Pulmonary artery endothelial cell (primary cell): ENCODE measurements at places on chromosomes 11 and 22.

DNA sequence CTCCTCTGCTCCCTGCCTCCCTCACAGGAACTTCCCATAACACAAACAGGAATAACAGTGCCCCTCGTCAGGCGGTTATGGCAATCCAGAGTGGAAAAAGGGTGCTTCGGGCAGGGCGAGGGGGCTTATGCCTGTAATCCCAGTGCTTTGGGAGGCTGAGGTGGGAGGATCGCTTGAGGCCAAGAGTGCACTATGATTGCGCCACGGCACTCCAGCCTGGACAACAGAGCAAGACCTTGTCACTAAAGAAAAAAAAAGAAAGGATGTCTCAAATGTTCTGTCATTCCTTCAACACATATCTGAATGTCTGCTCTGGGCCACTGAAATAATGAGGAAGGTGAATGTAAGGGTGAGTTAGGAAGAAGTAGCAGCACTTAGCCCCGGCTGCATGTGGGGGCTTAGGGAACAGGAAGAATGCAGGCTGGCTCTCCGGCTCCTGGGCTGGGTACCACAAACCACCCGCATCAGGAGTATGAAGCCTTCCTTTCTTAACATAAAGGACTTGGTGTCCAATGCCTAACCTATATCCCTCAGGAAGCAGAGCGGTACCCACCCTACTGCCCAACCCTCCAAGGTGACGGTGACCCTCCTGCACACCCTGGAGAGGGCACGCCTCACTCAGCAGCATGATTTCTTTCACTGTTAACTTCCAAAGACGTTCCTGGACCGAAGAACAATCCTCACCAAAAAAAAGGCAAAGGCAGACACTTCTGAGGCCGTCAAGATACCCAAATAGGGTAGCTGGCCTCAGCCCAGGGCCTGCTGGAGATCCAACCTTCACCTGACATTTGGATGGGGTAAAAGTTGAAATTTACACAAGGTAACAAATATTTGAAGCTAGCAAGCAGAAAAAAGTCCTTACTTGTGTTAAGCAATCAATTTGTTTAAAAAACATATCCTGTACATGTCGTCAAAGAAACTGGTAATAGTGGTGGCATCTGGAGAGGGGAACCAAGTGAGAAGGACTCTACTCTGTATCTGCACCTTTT lies 3.8 kb downstream of the CPT1A start:
- DNase-seq, result no peak

DNA sequence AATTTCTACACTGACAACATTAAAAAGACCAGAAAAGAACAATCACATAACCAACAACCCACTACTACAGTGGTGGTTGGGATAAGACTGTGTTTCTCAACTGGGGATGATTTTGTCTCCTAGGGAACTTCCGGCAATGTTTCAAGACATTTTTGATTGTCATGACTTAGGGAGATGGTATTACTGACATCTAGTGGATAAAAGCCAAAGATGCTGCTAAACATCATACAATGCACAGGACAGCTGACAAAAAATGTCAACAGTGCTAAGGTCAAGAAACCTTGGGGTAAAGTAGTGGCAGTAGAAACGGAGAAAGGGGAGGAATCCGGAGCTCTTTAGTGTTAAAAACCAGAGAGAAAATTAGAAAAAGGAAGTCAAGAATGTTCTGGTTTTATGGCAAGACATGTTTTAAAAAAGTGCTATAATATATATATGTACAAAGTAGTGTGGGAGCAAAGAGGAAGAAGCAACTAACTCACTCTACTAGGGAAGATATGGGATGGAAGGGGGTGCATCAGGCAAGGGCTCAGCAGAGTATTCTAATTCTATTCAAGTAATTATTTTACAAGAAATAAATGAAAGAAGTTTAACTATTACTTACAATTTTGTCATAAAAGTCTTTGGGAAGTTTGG lies 37.2 kb downstream of the CKAP5 start:
- no peak for DNase-seq

DNA sequence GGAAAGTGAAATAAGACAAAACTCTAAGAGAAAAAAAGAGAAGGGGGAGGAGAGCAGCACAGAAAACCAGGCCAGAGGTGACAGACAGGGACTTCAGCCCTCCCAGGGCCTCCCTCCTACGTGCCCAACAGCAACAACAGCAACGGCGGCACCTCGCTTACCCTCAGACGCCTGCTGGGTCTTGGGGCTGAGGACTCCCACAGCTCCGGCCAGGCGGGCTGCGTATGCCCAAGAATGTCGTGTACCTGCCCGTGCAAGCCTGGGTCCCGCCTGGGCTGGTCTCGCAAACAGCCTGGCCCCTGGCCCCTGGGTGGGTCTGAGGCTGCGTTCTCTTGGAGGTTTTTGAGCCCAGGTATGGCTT lies 30.5 kb downstream of the ARAP1 start:
- DNase-seq, result no peak

DNA sequence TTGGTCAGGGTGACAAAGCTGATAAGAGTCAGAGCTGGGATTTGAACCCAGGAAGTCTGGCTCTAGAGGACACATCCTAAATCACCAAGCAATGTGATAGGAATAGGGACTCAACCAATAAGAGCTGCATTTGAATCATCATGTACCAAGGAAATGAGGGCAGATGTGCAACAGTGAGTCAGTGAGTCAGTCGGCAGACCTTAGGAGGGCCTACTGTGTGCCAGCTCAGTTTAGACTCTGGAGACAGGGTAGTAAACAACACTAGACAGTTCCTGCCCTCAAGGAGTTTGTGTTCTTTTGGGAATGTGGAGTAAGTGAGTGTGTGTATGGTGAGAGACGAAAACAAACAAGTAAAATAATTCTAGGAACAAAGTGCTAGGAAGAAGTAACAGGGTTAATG lies 11.2 kb downstream of the IL10RA start:
- DNase-seq, result no peak

DNA sequence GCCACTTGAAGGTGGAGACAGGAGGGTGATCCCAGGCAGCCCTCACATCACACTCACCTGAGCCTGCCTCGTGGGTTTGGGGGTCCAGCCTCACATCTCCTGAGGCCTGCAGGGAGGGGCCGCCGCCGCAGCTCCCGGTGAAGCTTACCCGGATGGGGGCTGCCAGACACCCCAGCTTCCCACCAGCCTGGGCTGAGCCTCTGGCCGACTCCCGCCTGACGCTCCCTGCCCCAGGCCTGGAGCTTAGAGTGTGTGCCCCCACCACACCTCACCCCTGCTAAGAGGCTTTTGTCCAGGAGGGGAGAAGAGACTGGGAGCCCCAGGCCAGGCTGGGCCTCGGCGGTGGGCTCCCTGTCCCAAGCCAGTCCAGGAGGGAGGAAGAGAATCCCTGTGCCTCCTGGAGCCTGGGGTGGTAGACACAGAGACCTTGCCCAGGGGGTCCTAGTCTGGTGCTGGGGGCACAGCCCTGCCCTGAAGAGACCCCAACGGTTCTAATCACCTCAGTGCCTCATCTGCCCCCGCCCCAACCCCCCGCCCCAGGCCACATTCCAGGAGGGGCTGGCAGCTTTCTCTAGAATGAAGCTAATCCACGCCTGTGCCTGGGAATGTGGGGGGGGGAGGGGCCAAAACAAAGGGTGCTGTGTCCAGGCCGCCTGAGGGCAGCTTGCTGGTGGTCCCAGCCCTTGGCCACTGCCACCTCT lies at the start of gene SLC16A8:
TSS of gene SLC16A8 (minus strand) at position 254 of the 701 bp plus-strand sequence. CDS start 1,311 bp downstream, outside the sequence.
- DNase-seq, result no peak

DNA sequence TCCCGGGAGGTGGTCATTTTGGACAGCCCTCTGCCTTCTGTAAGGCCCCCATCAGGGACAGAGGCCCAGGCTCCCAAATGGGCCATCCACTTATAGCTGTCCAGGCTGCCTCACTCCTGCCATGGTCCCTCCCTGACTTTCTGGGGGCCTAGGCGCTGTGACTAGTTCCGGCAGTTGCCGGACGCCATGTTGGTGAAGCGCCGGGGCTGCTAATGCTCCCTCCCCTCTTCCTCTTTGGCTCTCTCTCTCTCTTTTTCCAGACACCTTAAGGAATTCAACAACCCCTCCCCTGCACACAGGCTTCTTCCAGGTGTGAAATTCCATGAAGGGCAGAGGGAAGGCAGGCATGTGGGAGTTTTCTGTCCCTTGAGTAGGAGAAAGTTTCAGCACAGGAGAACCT lies 445.6 kb downstream of the SOX6 start:
- DNase-seq, result no peak

GRCh38 chr11:8086571-8086970 lies 5.6 kb downstream of the TUB start:
- no peak for DNase-seq

- DNase-seq, result no peak
Observed at GRCh38 chr11:114158421-114158820, 98.9 kb downstream of the ZBTB16 start.
